ENCODE measurements at places on chromosomes 4 and X.

- DNase-seq = no peak
These were observed 16.6 kb downstream of the CHST7 start for GRCh38 chrX:46589977-46590723.

- no peak for DNase-seq
These were observed 165 bp upstream of the PTCHD1 start for GRCh38 chrX:23334521-23334847.

DNA sequence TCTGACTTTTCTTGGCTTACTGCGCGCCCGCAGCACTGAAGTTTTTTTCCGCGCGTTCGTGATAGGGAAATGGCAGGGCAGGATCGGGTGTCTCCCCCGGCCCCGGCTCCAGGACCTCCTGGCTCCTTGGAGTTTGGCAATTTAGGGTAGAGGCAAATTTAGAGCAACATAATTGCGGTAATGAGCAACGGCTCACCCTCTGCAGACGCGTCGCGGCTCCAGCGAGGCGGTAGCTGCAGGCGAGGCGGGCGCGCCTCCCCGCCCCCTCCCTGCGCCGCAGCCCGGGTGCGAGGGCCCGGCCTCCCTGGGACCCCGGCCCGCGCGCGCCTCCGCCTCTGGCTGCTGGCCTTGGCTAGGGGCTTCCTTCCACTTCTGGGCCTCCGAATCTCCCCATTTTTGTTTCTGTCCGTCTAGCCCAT lies 6.2 kb downstream of the MSX1 start:
- DNase-seq = no peak

DNA sequence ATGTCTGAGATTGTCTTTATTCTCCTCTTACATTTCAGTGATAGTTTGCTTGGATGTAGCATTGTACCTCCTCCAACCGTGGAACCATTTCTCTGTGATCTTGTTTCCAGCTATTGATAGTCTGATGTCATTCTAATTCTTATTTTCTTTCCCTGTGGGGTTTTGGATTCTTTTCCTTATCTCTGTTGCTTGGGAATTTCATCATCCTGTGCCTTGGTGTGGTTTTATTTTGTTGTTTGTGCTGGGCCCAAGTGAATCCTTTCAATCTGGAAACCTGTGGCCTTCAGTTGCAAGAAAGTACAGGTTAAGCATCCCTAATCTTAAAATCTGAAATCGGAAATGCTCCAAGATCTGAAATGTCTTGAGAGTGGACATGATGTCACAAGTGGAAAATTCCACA lies 22.0 kb downstream of the MSX1 start:
- no peak for DNase-seq

GRCh38 chrX:9539605-9540387 lies 74.9 kb downstream of the TBL1X start:
- no peak for DNase-seq

- DNase-seq = no peak
These were observed 31.8 kb downstream of the CPLX1 start for GRCh38 chr4:793941-794621.

- DNase-seq = no peak
These were observed 8.2 kb upstream of the ZRSR2 start for GRCh38 chrX:15781961-15782699.

DNA sequence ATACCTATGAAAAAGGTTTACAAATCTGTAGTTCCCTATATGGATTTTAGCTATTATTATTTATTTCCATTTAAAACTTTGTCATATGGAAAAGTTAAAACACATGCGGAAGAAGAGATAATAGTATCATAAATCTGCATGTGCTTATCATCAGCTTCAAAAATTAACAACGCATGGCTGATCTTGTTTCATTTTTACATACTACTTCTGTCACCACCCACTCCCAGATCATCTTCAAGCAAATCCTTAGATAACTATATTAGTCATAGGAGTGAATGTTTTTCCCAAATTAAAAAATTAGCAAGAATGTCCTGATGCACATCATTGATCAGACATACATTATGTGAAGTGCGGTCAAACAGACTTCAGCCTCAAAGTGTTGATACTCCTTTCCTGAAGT lies 24.6 kb upstream of the MOB1B start:
- no peak for DNase-seq

DNA sequence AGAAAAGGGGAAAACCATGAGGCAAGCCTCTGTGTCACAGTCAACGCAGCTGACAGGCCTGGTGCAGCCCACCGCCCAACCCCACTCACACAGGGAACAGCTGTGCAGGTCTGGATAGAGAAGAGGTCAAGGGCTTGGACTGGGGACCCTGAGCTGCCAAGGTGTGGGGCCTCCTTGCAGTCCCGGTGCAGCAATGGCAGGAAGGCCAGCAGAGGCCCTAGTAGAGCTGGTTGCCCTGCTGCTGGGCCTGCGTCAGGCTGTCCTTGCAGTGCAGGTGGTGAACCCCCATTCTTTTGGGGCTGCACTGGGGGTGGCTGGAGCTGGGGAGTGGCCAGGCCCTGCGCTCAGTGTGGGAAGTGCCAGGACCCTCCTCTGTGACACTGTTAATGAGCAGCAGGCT lies 482.0 kb downstream of the SMARCA1 start:
- no peak for DNase-seq

- DNase-seq = peak; percentile 21
These were observed 66.4 kb downstream of the JADE3 start for GRCh38 chrX:46978341-46979291.

GRCh38 chrX:7334253-7334935 lies 186.4 kb upstream of the PUDP start:
- no peak for DNase-seq

DNA sequence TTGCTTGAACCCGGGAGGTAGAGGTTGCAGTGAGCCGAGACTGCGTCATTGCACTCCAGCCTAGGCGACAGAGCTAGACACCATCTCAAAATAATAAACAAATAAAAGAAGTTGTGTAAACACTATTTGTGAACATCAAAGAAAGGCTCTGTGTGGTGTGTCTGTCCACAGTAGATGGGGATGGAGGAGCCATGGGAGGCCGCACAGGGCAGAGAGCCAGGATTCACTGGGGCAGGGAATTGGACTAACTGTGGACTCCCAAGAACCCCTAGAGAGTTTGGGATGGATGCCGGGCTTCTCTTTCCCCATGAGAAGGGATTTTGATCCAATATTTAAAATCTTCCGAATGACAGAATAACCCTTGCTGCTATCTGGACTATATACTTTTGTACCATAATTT lies 26.5 kb downstream of the TBC1D1 start:
- DNase-seq = no peak

DNA sequence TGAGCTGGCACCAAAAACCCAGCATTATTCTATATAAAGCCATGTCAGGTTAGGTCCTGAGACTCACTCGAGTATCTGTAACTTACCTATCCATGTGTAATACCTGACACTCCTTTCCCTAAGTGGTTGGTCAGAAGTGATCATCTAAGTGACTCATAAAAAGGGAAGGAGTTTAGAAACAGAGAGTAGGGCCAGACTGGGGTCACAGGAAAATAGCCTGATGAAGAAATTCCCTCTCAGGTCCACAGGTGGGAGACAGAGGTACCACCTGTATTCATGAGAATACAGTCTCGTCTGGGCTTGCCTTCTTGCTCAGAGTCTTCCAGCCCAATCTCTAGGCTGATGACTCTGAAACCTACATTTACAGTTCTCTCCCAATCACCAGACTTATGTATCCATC lies 161.8 kb upstream of the MAP3K15 start:
- DNase-seq = no peak

GRCh38 chrX:7244405-7244804 lies 96.5 kb upstream of the PUDP start:
- DNase-seq = no peak

DNA sequence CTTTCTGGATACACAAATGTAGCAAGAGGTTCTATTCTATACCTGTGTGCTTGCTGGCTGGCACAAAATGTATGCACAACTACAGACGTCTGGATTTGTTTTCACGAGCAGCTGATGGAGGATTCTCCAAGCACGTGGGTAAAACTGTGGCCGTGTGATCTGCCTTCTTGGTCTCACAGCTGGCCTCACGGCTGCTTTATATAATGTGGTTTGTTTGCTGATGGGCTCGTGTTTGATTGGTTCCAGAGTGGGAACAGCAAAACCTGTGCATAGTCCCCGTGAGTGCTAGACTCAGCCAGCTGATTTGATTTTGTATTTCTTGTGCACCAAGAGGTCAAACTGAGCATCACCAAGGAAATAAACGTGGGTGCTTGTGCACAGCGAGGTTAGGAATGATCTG lies 262.6 kb upstream of the RPS6KA3 start:
- DNase-seq = no peak

- DNase-seq = no peak
These were observed 452.0 kb downstream of the SPRY1 start for GRCh38 chr4:123848606-123849005.

DNA sequence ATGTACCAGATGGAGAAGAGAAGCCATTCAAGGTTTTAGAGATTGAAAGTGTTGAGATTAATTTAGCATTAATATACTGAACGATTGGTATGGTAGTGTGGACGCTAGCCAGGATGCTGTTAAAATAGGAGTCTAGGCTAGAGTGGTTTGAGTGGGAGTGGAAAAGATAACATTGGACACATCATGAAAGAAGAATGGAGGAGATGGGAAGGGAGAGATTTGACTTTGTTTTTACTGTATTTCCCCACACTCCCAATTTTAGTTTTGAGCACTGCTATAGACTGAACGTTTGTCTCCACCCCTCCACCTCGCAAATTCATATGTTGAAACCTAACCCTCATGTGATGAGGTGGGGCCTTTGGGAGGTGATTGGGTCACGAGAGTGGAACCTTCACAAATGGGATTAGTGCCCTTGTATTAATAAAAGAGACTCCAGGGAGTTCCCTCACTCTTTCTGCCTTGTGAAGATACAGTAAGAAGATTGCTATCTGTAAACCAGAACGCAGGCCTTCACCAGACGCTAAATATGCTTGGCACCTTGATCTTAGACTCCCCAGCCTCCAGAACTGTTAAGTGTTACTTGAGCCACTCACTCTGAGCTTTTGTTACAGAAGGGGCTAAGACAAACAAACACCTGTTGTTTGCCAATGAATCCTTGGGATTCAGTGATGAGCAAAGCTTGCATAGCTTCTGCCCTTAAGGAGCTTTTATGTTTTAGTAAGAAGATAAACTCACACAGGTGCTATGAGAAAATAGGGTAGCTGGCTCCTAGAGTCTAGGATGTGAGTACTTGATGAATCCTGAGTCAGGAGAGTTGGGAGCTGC lies 25.8 kb downstream of the USP9X start:
- DNase-seq = no peak

DNA sequence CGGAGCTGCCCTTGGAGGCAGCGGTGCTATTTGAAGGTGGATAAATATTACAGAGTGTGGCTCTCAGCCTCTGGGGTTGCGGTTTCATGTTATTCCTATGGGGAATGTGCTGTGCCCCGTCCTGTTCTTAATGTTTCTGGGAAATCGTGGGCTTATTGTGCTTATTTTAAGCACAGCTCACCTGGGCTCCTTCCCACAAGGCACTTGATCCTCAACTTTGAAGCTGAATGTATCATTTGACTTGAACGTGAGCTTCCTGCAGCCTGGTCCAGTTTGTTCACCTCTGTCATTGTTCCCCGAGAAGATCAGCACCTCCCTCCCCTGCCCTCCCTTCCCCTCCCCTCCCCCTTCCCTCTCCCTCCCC lies 3.9 kb downstream of the SORCS2 start:
- no peak for DNase-seq

DNA sequence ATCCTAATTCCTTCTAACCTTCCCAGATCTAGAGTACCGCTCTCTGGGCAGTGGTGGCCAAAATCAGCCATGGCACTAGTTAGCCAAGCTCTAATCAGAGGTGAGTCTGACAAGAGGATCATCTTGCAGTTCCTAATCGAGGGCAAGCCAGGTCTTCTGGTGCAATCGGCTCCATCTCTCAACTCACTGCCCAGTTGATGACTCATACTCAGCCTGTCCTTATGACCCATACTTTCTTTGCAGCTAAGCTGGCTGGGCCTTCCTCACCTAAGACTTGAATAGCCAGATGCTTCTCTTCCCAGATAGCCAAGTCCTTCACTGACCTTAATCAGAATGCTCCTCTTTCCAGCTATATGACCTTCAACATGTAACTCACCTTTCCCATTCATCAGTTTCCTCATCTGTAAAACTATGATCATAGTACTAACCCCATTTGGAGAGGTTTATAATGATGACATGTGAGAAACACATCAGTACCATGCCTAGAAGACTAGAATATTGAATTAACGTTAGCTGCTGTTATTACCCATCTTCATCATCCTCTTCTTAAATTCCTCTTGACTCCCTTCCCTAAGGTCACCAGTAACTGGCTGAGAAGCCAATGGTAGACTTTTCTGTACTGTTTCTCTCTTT lies 57.1 kb downstream of the RELL1 start:
- DNase-seq = no peak

DNA sequence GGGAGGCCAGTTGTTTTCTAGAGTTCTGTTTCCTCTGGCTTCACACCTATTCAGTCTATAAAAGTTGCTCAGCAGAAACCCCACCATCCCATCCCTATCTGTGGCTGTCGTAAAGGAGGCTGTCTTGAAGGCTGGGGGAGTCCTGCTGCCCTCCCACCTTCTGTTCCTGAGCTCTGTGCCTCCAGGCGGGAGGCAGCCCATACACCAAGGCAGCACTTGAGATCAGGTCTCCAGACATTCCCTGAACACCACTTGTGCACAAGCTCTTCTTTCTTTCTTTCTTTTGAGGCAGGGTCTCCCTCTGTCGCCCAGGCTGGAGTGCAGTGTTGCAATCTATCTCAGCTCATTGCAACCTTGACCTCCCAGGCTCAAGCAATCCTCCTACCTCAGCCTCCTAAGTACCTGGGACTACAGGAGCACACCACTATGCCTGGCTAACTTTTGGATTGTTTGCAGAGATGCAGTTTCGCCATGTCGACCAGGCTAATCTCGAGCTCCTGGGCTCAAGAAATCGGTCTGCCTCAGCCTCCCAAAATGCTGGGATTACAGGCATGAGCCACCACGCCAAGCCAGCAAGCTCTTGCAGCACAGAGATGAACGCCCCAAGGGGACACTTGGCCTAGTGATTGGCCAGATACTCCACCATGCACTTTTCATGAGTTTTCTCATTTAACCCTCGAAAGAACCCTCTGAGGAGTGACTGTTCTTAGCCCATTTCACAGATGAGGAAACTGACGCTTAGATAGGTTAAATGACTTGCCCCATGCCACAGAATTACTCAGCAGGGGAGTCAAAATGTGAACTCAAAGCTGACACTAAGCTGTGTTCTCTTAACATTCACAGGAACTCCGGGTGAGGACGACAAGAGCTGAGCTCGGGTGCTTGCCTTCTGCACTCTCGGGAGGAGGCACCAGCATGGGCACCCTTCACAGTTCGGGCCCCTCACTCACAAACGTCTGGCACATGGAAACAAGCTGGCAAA lies 55.8 kb upstream of the ENPP6 start:
- no peak for DNase-seq

GRCh38 chr4:102114118-102114630 lies 231.1 kb downstream of the SLC39A8 start:
- DNase-seq = no peak

- DNase-seq = no peak
These were observed 528.4 kb downstream of the PPARGC1A start for GRCh38 chr4:23361453-23361852.
